Activated CD4-positive, alpha-beta T cell treated with anti-CD3 and anti-CD28 coated beads, Interleukin-2, amount 10 ng/mL, durations not matched to agents 24 days and 14 days (primary cell): ENCODE measurements at places on chromosomes 4 and X.

DNA sequence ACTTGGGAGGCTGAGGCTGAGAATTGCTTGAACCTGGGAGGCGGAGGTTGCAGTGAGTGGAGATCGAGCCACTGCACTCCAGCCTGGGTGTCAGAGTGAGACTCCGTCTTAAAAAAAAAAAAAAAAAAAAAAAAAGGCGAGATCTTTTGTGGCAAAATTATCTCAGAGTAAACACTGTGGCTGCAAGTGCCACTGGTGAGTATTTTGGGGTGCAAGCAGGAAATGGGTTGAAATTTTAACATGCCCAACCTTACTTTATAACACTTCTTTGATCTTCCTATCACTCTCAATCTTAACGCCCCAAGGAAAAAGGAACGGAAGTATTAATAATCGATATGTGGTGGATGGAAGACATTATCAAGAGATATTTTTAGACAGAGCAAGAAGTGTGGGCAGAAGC lies 32.1 kb downstream of the SLC34A2 start:
- no peak for DNase-seq

DNA sequence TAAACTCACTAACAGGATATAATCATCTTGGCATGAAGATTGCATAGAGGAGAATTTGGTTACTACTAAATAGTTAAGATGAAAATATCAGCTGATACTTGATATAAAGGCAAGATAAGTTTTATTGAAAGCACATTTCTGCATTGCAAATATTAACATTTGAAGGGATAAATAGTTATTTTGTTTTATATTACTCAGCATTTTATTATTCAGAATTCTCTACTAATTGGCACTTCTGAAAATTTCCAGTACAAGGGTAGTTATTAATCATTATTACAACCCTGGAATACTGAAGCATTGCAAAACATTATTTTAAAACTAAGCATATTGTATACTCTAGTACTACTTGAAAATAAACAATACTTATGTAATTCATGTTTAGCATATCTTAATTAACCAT lies 32.7 kb upstream of the AREG start:
- no peak for DNase-seq

GRCh38 chrX:132744470-132744869 lies 214.0 kb downstream of the HS6ST2 start:
- DNase-seq, result no peak

- no peak for DNase-seq
Observed at GRCh38 chr4:185244763-185245162, 35.4 kb downstream of the SNX25 start.

DNA sequence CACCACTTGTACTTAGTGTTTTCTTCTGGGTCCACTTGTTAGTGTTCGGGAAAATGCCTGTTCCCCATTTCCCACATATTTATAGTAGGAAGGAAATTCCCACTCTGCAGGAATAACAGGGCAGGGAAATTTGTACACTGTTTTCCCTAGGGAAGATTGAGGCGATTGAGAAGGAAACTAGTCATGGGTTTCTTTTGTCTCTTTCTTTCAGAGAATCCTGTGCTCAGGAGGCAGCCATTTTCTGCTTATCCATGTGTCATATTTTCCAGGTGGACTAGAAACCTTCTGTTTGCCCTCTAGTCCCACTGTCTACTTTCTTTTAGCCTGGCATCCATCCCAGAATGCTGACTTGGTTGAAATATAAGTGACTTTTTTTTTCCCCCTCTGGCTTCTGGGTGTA lies 299.1 kb upstream of the ANKRD50 start:
- DNase-seq, result no peak

GRCh38 chrX:18946157-18946556 lies 37.8 kb downstream of the PHKA2 start:
- no peak for DNase-seq
